ENCODE measurements at places on chromosomes 13 and 19. TPM values are rescaled to one million over a fixed set of nuclear protein-coding genes. Genes with fewer than 3 reads are reported as not detected.

The PLK5 gene
- not detected for total RNA-seq

The KLC3 gene
- total RNA-seq, result not detected

The GPATCH1 gene
- 3.6 TPM for total RNA-seq

The RYR1 gene
- 2.0 TPM for total RNA-seq

The PCDH9 gene
- total RNA-seq, result 8.4 TPM

The HOMER3 gene
- total RNA-seq, result 68.9 TPM

The ATP4B gene
- total RNA-seq, result 0.09 TPM

The PSG3 gene
- not detected for total RNA-seq

The DIRAS1 gene
- 9.1 TPM for total RNA-seq

The HSD17B14 gene
- total RNA-seq, result 14.9 TPM

The ADAMTSL5 gene
- total RNA-seq, result 14.8 TPM

The TEX101 gene
- not detected for total RNA-seq

The ZNF431 gene
- total RNA-seq, result 1.1 TPM

The VAV1 gene
- total RNA-seq, result not detected

The GPR183 gene
- not detected for total RNA-seq

Measured in pericardium fibroblast (primary cell).